Psoas muscle (tissue), 8 donors: ENCODE measurements at places on chromosomes 2 and 18.

DNA sequence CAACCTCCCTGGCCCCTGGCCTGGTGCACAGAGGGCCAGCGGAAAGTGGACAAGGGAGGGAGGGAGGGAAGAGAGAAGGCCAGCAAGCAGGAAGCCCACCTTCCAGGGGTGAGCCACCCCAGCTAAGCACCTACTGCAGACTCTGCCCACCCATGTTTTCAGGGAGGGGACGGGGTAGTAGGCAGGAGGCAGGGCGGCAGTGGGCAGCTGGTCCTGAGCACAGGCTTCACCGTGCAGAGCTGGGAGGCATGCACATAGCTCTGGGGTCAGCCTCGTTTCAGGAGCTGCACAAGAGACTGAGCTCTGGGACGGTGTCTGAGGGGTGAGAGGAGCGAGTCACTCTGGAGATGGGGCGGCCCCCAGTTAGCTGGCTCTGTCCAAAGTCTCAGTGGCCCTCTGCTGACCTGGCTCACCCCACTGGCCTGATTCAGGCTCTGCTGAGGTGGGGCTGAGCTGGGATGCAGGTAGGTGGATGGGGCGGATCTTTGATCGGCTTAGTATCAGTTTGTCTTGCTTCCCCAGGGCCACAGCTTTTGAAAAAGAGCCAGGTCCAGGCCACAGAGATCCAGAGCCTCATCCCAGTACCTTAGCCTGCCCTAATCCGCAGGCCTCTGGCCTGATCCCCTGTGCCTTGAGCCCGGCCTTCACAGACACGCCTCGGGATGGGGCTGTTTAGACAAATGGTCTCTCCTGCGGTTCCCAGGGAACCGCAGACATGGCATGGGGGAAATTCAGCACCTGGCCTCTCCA lies 3.7 kb downstream of the NMUR1 start:
- no peaks in the 10 kb centered on the region for H3K27me3 ChIP-seq
- H3K4me1 ChIP-seq: no peaks in the 10 kb centered on the region
- H3K27ac ChIP-seq: no peak overlapping the region

DNA sequence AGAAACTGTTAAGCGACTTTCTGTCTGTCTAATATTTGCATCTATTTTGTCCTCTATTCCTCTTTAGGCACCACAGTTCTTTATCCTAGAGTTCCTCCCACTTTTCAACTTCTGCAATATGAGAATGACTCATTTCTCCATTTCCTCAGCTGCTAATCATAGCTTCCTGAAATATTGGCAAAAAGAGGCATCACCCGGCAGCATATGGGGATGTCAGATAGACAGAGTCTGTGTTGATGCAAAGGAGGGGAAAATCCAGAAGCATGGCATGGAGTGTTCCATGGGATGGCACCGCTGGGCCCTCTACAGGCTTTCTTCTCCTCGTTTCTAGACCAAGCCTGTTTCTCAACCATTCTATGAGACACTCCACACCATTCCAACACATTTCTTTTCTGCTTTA lies 93.4 kb downstream of the DOCK10 start:
- no peak for DNase-seq
- no peaks in the 10 kb centered on the region for H3K27me3 ChIP-seq
- no peaks in the 10 kb centered on the region for H3K4me1 ChIP-seq
- no peak overlapping the region for H3K27ac ChIP-seq
- no peak overlapping the region for H3K4me3 ChIP-seq

GRCh38 chr2:88554189-88554588 lies 73.1 kb downstream of the EIF2AK3 start:
- DNase-seq: no peak
- no peak overlapping the region for H3K27ac ChIP-seq
- H3K27me3 ChIP-seq: peaks cover 6% of the 10 kb centered on the region
- H3K36me3 ChIP-seq: peaks cover 40% of the 10 kb centered on the region
- no peak overlapping the region for H3K4me3 ChIP-seq

- H3K27ac ChIP-seq: no peak overlapping the region
- DNase-seq: no peak
- no peak overlapping the region for H3K4me3 ChIP-seq
- no peaks in the 10 kb centered on the region for H3K27me3 ChIP-seq
Measured at GRCh38 chr2:191501561-191502168, 176.3 kb upstream of the NABP1 start.
